DND-41 (cell line): ENCODE measurements at places on chromosomes 13 and 19.

- DNase-seq = no peak
Observed at GRCh38 chr13:40116008-40116407, 460.5 kb downstream of the COG6 start.

DNA sequence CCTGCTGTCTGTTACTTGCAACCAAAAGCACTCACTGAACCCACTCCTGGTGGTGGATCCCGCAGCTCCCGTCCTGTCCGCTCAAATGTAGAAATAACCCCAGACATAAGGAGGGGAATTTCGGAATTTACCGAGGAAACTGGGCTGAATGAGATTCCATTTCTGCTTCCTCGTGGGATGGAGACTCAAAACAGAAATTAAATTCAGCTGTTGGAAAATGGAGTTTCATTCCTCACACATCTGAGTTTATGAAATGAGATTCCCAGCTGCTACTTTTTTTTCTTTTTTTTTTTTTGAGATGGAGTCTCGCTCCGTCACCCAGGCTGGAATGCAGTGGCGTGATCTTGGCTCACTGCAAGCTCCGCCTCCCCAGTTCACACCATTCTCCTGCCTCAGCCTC is 44.3 kb downstream of the COLGALT1 start:
- no peak for DNase-seq

DNA sequence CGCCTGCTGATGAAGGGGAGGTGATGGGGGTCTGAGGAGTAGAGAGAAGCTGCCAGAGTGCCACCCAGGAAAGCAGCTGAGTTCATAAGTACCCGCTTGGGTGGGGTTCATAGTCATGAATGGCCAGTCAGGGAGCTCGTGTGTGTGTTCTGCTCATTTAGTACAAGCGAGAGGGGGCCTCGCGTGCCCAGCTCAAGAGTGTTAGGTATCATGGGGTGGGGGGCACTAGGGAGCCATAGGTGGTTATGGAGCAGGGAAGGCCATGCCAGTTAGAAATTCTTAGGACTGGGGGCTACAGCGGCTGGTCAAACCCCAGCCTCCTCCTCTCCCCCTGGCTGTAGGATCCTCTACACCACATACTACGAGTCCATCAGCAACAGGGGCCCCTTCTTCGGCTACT is 46.8 kb downstream of the CD320 start:
- no peak for DNase-seq

DNA sequence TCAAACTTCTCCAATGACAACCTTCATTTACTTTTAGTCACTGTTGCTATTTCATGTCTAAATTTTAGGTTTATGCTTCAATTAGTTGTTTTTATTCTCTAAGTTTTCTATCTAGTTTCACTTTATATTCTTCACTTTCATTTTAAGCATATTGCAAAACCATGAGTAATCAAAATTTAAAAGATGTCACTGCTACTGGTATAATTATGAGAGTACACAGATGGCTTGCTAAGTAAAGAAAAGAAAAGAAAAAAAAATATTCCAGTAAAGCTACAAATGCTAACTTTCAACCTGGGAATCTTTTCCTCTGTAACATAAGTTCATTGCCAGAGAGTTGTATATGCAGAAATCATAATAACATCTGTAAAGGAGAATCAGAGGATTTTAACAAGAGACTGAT is 1624.7 kb downstream of the PCDH9 start:
- DNase-seq = no peak

DNA sequence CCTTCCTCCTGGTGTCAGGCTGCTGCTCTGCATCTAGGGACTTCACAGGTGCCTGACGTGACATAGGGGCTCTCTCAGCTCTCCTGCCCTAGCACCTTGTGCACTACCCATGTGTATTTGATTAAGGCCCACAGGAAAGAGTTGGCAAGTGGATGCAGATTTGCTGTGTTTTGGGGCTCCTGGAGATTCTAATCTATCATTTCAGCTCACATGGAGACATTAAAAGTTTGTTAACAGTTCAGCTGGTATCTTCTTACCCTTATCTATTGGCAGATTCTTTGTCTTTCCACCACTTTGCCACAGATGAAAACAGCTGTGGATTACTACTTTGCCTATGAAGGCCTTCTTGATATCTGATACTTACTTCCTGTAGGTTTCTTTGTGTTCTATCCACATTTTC is 41.9 kb downstream of the WASF3 start:
- no peak for DNase-seq

GRCh38 chr13:51520524-51520923 is 63.7 kb upstream of the WDFY2 start:
- no peak for DNase-seq

DNA sequence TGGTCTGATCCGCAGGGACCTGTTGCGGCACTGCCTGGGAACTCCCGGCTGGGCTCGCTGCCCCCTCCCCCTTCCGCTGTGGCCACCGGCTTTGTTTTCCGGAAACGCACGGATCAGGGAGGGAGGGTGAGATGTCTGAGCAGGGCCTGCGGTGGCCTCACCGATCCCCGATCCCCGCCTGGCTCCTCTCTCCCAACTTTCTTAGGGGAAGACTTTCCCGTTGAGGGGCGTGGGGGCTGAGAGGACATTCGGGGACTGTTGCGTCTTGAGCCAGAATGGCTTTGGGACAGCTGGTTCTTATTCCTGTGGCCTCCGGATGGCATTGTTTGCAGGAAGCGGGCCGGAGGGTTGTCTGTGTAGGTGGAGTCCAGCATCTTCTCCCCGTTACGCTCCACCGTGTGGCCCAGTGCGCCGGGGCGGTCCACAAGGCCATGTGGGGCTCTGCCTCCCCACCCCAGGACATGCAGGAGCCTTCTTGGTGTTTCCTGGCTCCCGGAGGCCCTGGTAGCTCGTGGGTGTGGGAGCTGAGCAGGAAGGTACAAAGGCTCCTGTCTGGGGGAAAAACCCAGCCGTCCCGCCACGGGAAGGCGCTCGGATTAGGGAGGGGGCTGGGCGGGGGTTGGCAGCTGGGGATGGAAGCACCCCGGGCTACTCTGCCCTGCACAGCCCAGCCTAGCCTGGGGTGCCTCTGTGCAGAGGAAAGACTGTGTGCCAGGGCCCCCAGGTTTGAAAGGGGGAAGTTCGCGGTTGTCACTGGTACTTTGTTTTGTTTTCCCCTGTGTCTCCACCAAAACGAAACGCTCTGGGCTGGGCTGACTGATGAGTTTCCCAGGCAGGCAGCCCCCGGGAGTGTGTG is 1.3 kb downstream of the CSNK1G2 start:
- DNase-seq = peak; percentile 88

DNA sequence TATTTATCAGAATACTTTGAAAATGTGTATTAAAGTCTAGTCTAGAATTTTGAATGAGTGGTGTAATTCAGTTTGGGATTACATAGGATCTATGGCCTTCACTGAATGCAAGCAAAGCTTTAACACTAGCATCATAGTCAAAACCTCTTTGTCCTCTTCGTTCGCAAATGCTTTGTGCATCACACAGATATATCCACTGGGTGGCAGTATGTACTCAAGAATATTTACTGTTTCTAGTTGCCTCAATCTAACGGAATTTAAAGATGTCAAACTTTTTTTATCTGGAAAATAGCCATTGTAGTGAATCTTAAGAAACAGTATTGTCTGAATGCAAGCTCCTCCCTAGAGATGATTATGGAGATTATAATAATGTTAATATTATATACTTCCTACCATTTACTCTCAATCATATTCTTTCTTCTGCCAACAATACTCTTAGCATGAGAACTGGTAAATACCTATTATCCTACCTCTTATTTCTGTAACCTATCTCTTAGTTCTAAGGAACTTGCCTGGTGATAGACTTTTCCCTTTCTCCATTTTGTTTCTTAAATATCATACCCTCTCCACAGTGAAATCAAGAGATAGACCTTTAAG is 25.8 kb downstream of the LACC1 start:
- DNase-seq = peak; percentile 42

- no peak for DNase-seq
Observed at GRCh38 chr13:45406421-45406820, 11.8 kb downstream of the SLC25A30 start.

DNA sequence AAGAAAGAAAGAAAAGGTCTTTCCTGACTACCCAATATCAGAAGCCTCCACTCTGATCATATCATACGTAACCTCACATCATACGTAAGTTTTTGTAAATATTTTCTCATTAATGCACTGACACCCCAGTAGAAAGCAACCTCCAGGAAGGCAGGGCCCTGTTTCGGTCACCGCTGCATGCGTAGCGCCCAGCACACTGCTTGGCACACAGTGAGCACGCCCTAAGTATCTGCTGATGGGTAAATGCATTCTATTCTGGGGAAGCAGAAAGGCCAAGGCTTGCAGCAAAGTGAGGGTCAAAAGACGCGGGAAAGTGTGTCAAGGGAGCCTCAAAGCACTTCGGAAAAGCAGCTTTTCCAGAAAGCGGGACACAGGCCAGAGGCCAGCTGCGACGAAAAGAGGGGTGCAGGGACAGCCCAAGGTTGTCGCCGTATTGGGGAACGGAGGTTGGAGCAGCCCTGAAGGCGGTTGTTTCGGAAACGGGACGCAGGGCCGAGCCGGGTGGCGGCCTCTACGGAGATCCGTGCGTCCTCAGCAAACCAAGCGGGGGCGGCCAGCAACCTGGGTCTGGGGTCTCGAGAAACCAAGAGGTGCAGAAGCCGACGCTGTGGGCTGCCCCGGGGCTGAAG is 463 bp downstream of the SUGP1 start:
- DNase-seq = no peak

DNA sequence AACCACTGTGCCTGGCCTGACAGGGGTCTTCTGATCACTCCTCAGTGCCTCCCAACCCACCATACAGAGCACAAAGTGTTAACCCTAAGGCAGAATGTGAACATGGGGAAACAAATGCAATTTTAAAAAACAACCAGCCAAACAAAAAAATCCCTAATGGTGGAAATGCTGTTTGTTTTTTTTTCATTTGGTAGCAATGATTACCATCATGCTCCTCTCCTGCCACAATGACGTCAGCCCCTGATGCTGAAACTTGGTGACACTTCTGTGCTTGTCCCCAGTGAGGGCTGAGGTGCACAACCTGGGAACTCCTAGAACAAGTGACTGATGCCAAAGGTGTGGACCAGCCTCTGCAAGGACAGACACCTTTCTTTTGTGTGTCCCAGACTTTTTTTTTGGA is 4.0 kb upstream of the TSPAN16 start:
- no peak for DNase-seq

DNA sequence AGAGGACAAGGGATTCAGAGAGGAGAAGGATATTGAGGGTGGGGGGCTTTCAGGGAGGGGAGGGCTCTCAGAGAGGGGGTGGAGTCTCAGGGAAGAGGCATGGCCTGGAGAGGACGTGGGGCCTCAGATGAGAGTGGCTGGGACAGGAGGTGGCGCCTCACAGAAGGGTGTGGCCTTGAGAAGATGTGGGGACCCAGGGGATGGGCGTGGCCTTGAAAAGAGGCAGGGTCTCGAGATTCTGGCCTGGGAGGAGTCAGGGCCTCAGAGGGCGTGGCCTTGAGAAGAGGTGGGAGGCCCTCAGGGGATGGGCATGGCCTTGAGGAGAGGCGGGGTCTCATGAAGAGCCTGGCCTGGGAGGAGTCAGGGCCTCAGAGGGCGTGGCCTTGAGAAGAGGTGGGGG is 23.7 kb upstream of the TNFSF14 start:
- DNase-seq = peak; percentile 33

DNA sequence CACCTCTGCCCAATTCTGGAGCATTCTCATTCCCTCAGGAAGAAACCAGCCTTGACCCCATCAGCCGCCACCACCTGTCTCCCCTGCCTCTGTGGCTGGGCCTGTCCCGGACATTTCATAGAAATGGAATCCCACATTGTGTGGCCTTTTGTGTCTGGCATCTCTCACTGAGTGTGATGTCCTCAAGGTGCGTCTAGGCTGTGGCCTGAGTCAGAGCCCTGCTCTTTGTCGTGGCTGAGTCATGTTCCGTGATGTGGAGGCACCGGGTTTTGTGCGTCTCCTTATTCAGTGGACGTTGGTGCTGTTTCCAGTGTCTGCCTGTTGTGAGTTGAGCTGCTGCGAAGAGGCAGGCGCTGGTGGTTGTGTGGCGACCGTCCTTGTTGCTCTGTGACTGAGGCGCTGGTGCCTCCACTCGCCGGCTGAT is 3.5 kb downstream of the FZR1 start:
- no peak for DNase-seq

GRCh38 chr13:20258208-20258962 is 26.3 kb upstream of the GJB6 start:
- no peak for DNase-seq

DNA sequence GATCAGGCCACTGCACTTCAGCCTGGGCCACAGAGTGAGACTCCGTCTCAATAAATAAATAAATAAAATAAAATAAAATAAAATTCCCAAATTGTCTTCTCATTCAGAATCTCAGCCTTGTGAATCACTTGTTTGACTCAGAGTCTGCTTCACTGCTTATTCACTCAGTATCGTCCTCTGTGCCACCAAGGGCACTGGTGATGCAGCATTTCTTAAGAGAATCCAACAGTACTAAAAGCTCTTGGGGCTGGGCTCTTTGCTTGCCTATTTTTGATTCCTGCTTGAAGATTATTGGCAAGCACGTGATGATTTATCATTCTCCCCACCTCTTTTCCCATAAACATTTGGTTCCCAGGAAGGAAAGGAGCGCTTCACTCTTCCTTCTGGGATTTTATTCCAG is 54.8 kb upstream of the HMGB1 start:
- no peak for DNase-seq

DNA sequence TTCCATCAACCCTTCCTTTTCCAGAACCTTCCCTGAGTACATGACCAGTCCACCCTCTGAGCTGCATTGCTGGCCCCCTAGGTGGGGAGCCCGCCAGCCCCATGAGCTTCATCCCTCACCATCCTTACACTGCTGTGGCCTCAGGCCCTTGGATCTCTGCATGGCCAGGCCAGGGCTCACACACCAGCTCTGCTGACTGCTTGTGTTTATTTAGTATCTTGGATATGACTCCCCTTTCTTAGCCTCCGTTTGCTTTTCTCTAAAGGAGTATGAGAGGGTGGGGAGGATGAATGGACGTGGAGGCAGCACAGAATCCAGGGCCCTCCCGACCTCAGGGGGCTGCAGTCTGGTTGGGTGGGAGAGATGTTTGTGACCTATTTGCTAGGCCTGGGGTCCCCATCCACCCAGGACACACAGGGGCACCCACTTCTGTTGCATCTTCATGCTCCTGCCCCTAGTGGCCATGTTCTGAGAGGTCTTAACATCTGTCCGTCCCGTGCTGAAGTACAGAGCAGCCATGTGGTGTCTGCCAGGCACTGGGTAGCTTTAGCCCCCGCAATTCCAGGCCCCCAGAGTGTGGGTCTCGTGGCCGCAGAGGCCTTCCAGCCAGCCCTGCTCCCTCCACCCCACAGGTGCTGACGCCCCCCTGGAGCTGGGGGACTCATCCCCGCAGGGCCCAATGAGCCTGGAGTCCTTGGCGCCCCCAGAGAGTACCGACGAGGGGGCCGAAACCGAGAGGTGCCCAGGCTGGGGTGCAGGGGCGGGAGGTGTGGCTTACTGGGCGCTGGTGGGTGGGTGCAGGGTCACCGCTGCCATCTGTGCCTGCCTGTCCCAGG is 13.0 kb downstream of the ARHGEF1 start:
- no peak for DNase-seq
